ENCODE measurements at places on chromosomes 3 and 15.

DNA sequence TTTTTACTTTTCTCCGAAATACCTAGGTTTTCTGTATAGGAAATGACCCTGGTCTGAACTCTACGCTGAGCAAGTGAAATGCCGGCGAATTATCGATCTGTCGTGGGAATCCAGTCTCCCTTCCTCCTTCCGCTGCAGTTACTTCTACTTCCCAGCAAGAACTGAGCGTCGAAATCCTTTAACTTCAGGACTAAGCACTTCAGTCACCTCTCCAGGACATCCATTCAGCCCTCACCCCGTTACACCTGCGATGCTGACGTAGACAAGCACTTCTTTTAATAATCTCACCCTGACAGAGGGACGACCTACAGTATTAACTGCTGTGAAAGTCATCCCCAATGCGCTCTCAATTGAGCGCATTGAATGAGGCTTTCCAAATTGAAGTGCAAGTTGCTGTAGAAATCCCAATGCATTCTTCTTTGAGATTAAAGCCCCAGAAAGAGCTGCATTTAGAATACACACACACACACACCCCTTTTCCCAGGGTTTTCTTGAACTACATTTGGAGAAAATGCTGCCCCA is 1.3 kb downstream of the TOP2B start:
- DNase-seq, result no peak

DNA sequence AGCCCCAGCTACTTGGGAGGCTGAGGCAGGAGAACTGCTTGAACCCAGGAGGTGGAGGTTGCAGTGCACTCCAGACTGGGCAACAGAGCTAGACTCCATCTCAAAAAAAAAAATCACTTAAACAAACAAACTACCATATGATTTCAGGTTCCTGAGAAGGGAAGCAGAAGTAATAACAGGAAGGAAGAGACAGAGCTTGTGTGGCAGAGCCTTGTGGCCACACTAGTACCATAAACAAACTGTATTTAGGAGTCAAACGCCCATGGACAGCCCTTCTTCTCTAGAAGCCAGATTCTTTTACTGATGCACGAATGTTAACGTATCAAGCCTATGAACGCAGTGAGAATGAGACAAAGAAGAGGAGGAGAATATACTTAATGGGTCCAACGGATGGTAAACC is 12.0 kb downstream of the MTMR10 start:
- no peak for DNase-seq

- no peak for DNase-seq
These were observed 42.6 kb downstream of the ANKRD28 start for GRCh38 chr3:15755181-15755580.

DNA sequence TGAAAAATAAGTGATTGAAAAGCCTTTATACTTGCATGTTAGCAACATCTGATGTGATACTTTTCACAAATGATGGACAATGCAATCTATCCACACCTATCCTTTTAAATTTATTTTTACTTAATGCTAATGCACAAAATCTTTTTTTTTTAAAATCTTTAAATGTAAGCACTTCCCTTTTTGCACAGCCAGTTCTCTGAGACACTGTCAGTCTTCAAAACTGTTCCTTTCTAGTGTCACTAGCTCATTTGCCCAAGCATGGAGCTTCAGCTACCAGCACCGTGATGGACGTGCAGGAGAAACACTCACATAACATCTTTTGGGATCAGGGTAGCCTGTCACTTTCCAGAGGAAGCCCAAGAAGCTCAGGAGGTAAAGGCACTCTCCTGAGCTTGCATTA is 50.1 kb downstream of the NR1D2 start:
- no peak for DNase-seq

GRCh38 chr3:71370467-71370866 is 213.1 kb downstream of the FOXP1 start:
- DNase-seq, result no peak

GRCh38 chr3:59774634-59775033 is 724.8 kb upstream of the CFAP20DC start:
- no peak for DNase-seq

DNA sequence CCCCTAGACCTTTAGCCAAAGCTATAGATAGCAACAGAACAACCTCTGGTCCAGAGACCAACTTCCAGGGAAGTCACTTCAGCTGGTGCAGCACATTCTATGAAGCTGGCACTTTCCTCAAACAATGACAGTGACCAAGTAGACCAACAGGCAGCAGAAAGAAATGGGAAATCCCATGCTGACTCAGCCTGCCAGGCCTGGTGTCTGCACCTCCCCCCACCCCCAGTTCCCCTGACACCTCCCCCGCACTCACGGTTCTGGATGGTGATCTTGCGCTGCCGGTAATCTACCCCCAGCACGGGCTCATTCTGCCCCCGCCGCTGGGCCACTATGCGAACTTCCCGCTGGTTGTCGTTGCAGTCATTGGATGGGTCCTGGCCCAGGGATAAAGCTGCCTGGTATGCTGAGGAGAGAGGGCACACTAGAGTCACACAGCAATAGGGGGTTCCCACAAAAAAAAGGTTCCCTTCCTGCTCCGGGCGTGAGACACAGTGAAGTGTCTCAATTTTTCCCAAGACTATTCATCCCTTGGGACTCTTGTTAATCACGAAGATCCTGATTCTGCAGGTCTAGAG is 17.0 kb downstream of the ILDR1 start:
- no peak for DNase-seq

GRCh38 chr3:48820612-48821324 is 26.9 kb downstream of the PRKAR2A start:
- DNase-seq, result no peak

DNA sequence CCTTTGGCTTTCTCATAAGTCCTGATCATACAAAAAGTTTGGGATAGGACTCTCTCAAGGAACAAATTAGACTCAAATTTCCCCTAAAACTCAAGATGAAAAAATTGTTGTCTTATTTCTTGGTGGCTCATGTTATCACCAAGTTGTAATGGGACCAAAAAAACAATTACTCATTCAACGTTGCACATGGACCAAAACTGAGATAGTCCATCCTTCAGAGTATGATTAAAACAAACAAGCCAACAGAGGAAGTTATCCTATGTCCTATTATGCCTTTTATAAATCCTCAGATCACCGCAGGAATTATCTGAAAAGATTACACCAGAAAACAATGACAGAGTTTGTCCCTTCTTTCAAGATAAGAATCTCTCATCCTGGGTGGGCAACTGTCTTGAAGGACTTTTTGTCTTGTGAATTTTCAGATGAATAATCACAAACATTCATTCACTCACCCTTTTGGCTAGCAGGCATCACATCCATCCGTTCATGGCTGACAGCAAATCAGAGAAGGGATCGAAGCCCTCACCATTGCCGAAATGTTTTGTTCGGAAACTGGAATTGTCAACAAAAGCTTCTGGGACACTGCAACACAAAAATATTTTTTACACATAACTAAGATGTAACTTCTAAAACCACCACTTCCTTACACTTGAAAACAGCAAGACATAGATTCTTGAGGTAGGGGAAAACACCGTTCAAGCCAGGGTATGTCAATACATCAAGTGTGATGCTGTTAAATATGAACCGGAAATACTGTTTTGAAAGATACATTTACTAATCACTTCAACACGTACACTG is 90.4 kb downstream of the FOXP1 start:
- no peak for DNase-seq

DNA sequence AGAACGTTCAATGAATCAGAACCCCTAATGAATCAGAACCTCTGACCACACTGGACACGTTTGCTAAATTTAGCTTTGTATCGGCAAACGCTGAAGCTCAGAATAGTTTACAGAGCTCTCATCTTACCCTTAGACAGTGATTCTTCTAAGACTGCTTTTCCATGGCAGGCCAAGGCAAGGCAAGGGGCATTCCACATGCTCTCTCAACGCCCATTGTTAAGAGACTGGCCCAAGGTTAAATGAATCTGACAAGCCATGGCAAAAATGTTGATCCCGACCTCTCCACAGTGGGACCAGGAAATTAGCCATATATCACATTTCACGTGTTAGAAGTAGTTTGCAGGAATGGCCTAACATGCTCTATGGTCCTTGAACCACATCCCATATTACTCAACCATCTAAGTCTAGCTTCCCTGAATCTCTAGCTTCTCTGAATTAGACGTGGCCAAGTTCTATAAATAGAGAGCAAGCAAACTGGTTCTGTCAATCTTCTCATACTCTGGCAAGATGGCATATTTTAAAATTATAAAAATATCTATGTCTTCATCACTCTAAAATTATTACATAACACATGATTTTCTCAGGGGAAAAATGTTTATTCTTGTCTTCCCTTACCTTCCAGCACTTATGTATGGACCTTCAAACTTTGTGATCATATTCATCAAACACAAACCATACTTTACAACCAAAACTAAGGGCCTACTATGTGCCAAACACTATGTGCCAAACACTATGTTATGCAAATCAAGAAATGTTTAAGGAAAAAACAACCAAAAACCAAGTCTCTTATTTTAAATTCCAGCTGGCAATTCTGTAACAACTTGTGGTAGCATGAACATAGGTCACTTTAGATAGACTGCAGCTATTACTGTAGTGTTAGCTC is 54.3 kb downstream of the AAGAB start:
- DNase-seq, result no peak
